ENCODE measurements at places on chromosomes 3 and 15.

GRCh38 chr3:87227835-87228144, 681 bp downstream of the CHMP2B start:
- peak; percentile 6 for DNase-seq

- DNase-seq, result no peak
Measured at GRCh38 chr3:11522953-11523571, 120.7 kb downstream of the VGLL4 start.

DNA sequence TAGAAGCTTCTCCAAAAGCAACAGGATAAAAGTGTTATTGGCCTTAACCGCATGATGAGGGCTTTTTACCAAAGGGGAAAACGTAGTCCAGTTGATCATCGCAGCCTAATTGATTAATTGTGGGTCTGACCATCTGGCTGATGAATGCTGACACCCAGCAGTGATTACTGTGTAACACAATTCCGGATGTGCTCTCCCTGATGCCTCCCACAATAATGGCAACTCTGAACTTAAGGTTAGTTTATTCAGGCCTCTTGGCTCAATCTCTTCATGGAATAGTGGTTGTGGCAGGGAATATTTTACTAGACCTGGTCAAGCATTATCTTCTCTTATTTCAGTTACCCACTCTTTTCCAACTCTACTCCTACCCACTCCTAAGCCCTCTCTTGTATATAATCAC, 332.9 kb downstream of the TIGIT start:
- no peak for DNase-seq

- no peak for DNase-seq
Measured at GRCh38 chr3:176755552-176755951, 441.7 kb downstream of the TBL1XR1 start.

DNA sequence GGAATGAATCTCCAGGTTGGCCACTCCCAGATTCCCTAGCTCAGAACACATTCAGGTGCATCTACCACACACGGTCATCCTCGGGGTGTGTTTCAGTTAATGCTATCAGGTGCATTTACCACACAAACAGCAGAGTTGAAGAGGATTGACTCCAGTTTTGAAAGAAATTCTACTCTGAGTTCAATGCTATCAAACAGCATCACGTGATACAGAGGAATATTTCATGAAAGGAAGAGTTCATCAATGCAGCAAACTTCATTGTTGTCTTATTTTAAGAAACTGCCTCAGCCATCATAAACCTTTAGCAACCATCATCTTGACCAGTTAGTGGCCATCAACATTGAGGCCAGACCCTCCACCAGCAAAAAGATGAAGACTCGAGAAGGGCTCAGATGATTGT, 22.6 kb upstream of the LRRN1 start:
- no peak for DNase-seq

GRCh38 chr15:63870487-63871209, 36.9 kb upstream of the HERC1 start:
- no peak for DNase-seq

DNA sequence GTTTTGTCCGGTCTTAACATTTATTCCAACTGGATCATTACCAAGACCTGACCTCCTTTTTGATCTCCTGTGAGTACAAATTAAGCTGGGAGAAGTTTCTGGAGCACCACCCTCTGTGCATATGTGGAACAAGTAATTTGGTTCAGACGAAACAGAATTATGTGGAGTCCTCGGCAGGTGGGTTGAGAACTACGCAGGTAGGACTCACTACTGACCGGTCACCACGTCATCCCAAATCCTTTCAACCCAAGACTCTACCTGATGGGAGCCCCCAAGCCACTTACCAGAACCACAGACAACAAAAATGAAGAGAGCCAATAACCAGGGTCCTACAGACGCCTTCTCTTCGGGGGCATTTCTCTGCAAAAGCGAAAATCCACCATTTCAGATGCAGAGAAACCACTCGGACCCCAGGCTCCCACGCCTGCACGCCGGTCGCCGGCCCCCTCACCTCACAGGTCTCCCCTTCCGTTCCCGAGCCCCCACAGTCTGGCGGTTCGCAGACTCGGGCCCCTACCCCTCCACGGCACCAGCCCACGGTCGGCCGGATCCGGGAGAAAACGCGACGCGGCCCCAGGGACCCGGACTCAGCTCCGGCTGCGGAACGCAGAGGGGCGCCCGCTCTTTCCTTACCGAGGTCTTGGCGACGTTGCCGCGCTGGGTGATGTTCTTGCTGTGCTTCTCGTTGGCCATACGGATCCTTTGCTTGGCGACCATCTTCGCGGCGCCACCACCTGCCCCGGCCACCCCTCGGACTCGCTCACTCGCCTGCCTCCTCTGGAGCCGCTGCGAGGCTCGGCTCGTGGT, 674 bp downstream of the SERP1 start:
- no peak for DNase-seq

GRCh38 chr3:120710369-120710768, 28.3 kb upstream of the HGD start:
- DNase-seq, result no peak

DNA sequence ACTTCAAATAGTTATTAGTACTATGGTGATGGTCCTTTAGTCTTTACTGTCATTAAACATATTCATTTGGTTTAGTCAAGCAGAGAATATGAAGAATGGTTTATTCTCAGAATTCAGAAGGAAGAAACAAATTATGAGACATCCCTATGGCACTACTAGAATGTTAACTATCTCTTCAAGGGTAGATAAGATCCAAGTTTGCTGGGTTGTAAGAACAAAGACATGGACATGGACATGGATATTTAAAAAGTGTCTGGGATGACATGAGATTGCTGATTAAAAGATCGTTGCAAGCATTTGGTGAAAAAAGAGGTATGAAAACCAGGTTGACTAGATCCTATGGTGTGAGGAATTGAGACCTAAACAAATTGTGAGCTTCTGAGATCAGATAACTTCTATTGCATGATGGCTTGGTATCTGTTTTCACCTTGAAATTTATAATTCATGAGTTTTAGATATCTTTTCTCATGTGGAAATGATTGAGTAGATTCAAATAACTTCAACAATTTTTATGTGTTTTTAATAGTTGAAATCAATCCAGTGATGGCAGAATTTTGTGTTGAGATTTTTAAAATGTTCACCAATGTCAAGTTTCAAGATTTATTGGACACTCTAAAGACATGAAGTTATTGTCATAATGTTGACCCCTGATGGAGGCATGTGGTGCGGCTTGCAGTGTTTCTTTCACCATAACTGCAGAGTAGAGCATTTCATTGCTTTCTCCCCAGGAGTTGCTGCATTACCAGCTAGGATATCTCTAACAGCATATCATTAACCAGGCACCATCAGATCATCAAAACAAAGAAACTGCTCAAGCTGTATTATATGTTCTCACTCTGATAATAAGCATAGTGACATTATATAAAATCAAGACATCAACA, 72.6 kb downstream of the NAALADL2 start:
- no peak for DNase-seq

GRCh38 chr15:74463634-74464033, 2.7 kb upstream of the UBL7 start:
- DNase-seq, result no peak

DNA sequence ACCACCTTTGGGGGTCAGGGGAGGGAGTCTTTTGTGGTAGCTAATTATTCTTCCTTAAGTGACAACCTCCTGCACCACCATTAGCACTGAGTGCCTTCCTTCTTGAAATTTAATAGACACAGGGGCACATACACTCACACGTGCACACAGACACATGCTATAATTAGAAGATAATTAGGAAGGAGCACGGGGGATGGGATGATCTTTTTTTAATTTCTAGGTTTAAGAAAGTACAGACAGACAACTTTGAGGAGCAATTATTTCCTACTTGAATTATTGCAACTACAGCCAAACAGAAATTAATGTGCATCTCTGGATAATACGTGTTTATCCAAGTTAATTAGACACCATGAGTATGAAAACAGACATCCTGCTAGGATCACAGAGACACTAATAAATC, 44.8 kb upstream of the GUCA1C start:
- no peak for DNase-seq

DNA sequence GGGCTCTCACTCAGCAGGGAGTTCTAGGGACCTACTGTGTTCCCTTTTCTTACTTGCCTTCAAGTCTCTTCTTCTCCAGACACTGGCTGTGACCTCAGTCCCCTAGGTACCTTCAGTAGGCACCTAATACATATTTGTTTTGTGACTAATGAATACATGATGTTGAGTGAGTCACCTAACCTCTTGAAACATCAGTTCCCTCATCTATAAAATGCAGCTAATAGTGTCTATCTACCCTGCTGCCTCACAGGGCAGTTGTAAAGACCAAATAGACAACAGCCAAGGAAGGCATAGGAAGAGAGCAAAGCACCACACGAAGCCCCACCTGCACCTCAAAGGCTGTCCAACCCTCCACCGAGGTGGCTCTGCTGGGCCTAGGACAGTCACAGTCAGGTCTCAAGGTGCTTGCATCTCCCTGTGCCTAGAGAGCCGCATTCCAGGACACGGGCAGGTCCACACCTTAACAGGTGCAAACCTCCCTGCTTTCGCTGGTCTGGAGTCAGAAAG, 29.1 kb downstream of the DAPK2 start:
- no peak for DNase-seq

DNA sequence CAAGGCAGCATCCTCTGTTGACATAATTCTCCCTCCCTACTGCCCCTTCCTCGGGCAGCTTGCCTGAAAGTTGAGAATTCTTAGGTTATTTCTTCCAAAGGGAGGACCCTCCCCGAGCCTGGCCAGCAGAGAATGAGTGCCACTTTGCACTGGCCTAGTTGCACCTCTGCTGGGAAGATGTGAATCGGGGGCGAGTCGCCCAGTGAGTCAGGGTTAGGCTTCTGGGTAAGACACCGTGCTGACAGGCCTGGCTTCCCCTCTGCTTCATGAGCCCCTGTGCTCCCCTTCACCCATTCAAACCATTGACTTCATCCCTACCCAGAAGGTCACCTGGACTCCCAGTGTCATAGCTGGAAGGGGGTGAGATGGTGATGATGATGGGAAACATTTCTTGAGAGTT, 82.3 kb downstream of the AAGAB start:
- no peak for DNase-seq

DNA sequence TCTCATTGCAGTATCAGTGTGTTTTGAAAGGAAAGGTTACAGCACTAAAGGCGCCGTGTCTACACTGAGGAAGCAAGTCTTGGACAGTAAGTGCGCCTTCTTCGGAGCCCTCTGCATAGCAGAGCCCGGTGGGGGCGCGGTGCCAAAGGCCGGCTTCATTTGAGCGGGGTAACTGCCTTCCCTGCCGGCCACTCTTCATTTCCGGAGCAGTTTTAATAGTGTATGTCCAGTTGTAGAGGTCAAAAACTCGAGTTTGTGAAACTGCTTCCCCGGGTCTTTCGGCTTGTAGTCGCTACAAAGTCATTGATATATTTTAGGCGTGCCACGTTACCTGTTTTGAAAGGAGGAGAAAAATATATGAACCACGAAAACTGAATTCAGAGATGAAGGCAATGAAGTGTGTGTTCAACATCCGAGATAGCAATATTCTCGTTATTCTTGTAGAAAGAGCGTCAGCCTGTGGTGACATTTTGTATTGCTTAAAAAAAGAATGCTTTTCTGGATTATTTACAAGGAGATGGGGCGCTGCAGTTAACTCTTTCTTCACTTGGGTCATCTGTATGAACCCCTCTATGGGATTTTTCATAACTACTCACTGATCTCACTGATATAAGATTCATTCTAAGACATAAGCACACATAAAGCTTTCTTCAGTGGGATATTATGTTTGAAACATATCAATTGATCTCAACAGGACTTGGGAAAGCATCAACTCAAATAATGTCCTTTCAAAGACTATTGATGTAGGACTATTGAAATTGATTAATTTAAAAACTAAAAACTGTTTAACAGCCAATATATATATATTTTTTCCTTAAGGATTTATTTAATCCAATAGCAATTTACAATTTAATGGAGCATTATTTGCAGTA, 3.0 kb downstream of the ALCAM start:
- DNase-seq, result peak; percentile 20

- DNase-seq, result no peak
Measured at GRCh38 chr3:16299746-16300145, 34.7 kb downstream of the OXNAD1 start.

DNA sequence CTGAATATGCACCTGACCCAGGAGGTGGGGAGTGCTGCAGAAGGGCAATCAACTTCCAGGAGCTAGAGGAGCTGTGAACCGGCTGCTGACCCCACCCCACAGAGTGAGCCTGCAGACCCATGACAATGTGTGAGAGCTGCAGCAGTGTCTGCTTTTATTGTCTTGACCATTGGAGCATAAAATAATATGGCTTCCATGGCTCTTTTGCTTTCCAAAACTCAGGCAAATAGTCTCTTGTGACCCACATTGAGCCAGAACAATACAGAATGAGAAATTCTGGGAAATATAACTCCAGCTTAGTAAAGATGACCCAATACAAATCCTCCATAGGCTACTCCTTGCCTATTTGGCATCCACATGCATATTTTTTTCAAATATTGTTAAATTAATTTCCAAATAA, 309.6 kb downstream of the PYDC2 start:
- no peak for DNase-seq

DNA sequence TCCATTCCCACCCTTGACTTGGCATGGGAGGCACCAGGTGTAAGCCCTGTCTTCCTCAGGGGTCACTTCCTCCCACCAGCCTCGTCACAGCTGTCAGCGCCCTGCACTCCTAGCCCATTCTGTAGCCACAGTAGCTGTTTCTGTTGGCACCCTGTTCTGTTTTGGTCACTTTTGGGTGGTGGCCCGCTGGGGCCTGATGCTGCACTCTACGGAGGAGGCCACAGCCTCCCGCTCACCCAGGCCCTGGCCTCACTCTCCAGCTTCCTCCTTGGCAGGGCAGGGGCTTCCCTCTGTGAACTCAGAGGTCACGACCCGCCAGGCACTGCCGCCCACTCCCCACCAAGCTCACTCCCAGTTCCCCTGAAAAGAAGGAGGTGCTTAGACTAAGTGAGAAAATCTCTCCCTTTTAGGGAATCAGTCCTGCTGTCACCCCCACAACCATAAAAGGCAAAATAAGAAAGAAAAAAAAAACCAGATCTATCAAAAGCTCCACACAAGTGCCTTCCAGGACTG, 68.4 kb downstream of the MGLL start:
- no peak for DNase-seq

DNA sequence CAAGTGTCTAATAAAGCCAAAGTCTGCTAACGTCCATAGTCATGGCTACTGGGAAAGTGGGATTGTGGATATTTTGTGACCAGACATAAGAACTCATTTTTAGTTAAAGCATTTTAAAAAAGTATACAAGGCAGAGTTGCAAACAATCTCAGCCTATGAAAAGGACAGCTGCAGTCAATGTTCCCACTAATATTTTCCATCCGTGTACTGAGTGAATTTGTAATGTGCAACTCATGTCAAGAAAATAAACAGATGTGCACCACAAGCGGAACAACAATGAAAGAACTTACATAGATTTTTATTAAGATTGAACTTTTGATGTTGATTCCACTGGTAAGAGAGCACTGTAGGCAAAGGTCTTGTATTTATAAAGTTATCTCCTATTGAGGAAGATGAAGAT, 231.3 kb upstream of the SEMA6D start:
- no peak for DNase-seq

DNA sequence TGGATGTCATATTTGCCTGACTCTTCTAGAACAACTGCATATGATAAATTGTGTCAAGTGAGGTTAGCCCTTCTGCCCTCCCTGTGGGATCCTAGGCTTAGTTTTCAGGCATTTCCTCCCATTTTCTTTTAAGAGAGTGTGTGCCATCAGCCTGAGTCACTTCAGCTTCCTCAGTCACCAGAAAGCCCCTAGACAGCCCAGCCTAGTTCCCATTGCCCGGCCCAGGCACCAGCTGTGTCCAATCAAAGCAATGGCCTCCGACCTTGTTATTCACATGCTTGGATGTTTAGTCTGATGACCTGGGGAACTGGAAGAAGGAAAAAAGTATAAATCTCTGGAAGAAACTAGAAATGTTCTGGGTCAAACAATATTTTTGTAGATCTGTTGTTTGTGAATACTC, 221.9 kb upstream of the LRIG1 start:
- DNase-seq, result no peak

GRCh38 chr3:42829628-42830436, 20.6 kb downstream of the ACKR2 start:
- no peak for DNase-seq

Measured in NCI-H510A (cell line).